Mesenchymal stem cell (in vitro differentiated cells and primary cell): ENCODE measurements at places on chromosomes 2 and 18.
A peak's percentile ranks its signal among the peaks of the same experiment; 100 is the strongest.

DNA sequence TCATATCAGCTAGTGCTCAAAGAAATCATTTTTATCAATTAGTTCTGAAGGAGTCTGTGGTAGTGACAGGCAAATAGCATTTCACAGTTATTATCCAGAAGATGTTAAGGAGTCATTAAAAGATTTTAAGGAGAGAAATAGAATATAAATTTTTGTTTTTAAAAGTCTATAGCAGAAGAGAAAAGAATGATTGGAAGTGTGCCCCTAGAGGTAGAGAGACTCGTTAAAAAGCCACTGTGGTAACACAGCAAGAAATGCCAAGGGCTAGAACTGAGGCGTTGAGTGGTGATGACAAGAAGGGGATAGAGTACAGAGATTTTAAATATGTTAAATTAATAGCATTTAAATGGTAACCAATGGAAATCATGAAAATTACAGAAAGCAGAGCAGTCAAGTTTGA, 78.3 kb downstream of the VWC2L start:
- DNase-seq = no peak

- peak; percentile 49 for DNase-seq
Observed at GRCh38 chr2:215930505-215931253, 82.7 kb downstream of the MREG start.

GRCh38 chr18:60534538-60534937, 162.0 kb upstream of the MC4R start:
- DNase-seq = no peak

DNA sequence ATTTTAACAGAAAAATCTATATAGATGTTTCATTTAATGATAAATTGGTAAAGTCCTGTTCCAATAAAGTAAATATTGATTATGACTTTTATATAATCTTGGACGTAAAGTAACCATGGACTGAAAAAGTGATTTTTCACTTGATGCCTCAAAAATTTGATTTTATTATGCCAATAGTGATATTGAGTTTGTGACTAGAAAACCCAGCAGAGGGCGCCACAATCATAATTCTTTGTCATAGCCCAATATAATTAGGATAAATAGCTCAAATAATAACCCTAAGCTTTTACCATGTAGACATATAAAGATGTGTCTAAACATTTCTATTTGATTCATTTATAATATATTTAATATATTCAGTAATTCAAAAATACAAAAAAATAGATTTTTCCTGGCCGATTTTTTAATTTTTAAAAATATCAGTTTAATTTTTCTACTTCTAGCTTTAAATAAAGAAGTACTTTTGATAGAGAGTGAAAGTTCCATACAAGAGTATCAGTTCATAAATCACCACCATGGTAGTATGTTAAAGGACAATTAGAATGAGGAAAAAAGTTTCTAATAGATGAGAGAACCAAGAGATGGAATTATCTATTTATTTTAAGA, 30.7 kb downstream of the CAMKMT start:
- peak; percentile 45 for DNase-seq

DNA sequence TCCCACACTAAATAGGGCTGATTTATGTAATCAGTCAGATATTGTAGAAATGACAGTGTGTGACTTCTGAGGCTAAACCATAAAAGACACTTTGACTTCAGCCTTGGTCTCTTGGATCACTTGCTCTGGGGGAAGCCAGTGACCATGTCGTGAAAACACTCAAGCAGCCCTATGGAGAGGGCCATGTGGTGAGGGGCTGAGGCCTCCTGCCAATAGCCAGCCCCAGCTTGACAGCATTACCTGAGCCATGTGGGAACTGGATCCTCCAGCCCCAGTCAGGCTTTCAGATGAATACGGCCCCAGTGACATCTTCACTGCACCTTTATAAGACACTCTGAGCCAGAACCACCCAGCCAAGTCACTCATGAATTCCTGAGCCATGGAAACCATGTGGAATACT, 20.8 kb downstream of the TNS1 start:
- no peak for DNase-seq

DNA sequence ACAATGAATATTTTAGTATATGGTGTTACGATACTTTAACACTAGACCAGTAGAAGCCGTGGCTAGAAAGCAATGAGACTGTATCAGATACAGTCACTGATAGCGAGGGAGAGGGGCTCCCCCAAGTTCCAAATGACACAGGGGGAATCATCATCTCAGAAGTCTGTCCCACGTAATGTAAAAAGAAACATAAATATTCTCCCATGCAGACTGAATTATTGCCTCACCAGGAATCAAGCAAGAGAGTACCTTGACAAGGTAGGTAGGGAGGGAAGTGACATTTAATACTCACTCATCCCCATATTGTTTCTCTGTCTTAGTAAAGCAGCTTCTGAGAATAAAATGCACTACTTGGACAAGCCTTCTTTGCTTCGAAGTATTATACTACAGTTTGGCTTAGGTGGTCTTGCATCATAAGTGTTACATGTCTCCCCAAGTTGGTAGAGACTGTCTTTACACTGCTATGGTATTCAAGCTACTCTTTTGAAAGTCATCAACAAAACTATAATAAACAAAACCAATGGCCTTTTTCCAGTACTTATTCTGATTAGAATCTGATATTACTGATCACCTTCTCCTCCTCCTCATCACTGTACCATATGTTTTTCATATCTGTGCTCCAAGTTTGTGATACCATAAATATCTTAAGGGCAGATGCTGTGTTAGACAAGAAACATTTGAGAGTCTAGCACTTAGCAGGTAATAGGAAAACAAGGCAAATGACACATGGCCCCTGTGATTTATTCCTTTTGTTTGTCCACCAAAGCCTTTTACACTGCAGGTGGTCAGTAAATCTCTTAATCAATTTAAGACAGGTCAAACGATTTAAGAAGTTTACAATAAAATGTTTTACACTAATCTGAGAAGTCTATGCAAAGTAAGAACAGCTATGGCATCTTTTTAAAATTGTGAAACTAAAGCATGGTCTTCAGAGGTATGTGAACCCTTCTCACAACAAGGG, 2.7 kb downstream of the LAPTM4A start:
- DNase-seq = no peak

DNA sequence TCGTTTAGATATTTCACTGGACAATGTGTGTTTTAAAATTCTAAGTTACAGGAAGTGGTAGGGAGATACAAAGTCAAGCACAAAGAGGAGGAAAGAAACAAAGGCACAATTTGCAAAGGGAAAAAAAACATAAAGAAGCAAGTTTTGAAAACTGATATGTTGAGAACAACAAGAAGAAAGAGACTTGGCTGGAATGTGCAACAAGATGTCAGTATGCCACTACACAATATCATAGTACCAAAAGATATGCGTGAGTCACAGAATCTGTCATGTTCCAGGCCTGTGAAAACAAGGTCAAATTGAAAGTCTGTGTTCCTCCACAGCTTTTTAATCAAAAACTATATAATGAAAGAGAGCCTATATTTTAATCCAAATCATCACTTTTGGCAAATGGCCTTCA, 12.0 kb downstream of the EXOC6B start:
- no peak for DNase-seq

DNA sequence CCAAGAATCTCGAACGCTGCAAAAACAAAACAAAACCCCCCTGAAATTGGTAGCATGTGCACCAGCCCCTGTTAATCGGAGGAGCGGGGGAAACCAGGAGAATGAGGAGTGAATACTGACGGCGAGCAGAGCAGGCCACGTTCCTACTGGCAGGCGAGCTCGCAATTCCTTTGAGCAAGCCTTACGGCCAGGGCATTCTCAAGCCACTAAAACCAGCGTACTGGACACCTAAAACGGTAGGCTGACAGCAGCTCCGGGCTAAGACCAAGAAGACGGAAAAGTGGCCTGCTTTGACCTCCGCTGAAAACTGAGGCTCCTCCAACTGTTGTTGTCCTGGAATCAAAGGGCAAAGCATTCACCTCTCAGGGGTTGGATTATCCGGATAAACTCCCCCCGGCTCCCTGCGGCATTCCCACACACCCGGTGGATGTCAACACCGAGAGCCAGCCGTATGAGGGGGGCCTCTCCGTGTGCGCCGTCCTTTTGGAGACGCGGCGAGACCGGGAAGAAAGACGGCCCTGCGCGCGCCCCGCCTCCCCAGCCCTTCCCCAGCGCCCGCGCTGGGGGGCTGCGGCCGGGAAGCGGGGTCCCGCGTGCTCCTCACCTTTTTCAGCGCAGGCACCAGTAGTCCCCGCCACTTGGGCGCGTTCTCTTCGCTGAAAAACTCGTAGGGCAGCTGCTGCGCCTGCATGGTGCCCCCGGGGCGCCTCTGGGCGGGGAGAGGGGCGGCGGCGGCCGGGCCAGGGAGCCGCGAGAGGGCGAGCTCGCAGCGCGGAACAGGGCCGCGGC, 925 bp downstream of the SOS1 start:
- peak; percentile 68 for DNase-seq

GRCh38 chr18:48085781-48086487, 155.5 kb upstream of the SMAD2 start:
- no peak for DNase-seq

DNA sequence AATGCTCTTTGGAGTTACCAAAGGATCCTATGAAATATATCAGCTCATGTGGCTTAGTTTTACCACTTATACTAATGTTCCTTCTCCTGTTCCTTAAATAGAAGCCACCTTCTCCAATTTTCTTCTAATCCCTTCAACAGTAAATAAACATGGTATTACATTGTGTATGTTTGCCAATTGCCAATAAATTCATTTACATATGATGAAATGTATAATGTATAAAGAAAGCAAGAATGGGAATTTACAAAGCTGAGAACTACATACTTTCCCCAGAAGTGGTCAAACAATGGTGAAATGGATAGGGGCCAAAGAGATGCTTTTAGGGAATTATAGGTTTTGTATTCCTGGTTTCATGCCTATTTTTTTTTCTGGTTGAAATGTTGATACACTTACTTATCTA, 894.2 kb upstream of the CRIM1 start:
- DNase-seq = no peak

GRCh38 chr18:59047321-59048047, 92.2 kb upstream of the SEC11C start:
- DNase-seq = no peak

GRCh38 chr2:148362144-148362796, 282.3 kb upstream of the EPC2 start:
- no peak for DNase-seq

DNA sequence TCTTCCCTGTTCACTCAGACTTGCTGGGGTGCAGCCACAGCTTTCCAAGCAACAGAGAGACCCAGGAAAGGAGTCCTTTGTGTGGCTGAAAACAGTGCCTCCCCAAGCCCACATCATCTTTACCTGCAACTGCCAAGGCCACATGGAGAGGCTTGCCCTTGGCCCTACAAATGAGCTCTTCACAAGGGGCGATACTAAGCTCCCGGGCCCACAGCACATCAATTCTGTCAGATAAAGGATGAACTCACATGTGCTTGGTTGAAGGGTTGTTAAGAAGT, 42.3 kb upstream of the SH3RF3 start:
- no peak for DNase-seq

- no peak for DNase-seq
Observed at GRCh38 chr18:50661013-50661412, 101.1 kb downstream of the MAPK4 start.

DNA sequence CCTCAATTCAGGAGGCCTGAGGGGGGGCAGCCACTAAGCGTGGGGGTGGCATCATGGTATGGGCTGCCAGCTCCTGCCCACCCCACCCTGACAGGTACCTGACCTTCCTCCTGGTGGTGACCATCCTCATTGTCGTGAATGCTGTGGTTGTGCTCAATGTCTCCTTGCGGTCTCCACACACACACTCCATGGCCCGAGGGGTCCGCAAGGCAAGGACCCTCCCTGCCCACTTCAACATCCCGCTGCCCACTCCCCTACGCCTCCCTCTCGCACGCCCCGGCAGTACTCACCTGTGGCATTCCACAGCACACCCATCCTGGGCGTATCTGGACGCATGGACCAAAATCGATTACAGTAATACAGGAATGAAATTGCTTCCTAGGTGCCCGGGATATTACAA, 4.0 kb downstream of the CHRNG start:
- DNase-seq = no peak

- DNase-seq = peak; percentile 96
Observed at GRCh38 chr2:8086796-8087479, 594.9 kb upstream of the ID2 start.

DNA sequence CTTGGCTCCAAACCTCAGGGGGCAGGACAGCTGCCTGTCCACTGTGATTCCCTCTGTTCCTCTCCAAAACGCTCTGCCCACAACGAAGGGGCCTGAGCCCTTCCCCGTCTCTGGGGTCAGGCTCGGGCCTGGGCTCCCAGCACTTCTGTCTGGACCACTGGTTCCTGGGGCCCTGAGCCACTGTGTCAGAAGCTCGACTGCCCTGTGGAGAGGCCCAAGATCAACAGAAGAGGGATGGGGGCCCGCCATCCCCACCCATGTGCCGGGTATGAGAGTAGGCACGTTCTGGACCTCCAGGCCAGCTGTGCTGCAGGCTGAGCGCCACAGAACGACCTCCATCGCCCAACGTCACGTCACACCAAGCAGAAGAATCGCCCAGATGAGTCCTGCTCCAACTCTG, 119.9 kb upstream of the HS6ST1 start:
- DNase-seq = no peak

DNA sequence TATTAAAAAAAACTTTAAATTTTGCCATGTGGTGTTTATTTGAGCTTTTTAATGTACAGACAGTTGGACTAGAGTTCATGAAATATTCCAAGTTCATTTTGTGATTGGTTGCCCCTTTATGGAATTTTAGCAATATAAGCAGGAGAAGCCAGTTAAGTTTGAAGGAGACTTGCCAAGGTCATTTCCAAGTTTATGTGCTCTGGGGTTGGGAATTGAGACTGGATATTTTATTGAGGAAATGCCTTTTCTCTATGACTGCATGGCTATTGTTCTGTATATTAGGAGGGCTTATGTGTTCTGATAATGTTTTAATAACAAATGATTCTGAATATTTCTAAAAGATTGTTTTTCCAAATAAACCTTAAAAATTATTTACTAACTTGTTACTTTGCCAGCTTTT, 67.0 kb upstream of the TCF4 start:
- DNase-seq = no peak

- DNase-seq = no peak
Observed at GRCh38 chr2:176317623-176318065, 48.4 kb downstream of the MTX2 start.

- no peak for DNase-seq
Observed at GRCh38 chr18:69494841-69495240, 94.2 kb downstream of the DOK6 start.

GRCh38 chr2:100018341-100019193, 123.8 kb downstream of the AFF3 start:
- peak; percentile 86 for DNase-seq

GRCh38 chr2:59690849-59691248, 862.6 kb downstream of the BCL11A start:
- DNase-seq = no peak

GRCh38 chr2:60386436-60386835, 167.0 kb downstream of the BCL11A start:
- no peak for DNase-seq
